CD8-positive, alpha-beta T cell (primary cell): ENCODE measurements at places on chromosomes 5 and 9.

GRCh38 chr5:146018514-146019375 is 82.4 kb downstream of the SH3RF2 start:
- DNase-seq, result no peak

- DNase-seq, result no peak
These were observed 147.5 kb downstream of the CAVIN4 start for GRCh38 chr9:100725371-100725770.

DNA sequence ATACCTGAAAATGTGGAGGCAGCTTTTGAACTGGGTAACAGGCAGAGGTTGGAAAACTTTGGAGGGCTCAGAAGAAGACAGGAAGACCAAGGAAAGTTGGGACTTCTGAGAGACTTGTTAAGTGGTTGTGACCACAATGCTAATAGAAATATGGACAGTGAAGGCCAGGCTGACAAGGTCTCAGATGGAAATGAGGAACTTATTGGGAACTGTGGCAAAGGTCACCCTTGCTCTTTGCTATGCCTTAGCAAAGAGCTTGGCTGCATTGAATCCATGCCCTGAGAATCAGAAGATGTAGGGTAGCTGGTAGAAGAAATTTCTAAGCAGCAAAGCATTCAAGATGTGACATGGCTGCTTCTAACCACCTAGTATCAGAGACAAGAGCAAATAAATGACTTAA is 244.4 kb upstream of the ADRA1B start:
- DNase-seq, result no peak

DNA sequence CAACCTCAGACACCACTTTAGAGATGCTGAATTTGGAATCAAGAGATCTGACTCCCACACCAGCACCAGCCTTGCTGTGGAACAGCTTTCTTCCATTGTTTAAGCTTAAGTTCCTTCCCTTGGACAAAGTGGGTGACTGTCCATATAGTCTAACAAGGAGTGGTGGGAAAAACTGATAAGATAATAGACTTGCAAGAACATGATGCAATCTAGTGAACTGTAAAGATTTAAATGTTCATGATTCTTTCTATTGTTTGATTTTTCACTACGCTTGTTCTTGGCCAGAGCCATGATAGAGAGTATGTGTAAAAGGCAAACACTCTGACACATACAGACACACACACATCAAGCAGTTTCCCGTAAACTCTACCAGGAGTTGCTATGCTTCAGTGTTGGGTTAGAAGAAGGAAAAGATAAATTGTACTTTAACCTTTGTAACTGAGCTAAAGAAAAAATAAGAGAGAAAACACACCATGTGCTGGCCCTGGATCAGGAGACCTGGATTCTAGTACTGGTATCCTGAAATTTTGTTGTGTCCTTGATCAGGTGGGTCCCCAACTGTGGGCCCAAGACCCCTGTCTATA is 94.3 kb downstream of the PAPPA start:
- no peak for DNase-seq

DNA sequence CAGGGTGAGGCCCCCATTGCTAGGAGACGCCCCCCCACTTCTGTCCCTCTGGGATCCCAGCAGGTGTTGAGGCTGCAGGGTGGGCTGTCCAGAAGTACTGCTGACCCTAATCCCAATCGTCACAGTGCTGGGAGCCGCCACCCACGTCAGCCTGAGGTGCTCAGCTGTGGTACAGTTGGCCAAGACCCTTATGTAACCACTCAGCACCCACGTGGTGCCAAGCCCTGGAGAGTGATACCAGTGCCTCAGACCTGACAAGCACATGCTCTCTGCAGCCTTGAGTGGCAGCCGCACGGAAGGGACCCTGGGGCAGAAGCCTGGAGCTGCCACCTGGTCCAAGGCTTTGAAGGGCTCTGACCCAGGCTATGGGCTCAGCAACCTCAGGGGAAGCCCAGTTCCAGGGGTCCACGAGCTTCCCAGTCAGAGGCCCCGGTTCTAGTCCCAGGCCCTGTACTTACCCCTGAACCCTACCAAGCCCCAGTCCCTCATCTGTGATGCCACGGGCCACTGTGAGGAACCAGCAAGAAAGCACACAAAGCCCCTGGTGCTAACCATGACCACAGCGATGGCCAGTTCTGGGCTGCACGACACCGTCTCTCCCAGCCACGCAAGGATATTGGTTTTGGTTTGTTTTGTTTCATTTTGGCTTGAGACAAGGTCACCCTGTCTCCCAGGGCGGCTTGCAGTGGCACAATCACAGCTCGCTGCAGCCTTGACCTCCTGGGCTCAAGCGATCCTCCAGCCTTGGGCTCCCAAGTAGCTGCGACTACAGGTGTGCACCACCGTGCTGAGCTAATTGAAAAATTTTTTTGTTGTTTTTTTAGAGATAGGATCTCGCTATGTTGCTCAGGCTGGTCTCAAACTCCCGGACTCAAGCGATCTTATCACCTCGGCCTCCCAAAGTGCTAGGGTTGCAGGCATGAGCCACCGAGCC is 50.7 kb downstream of the DBH start:
- DNase-seq, result no peak

- no peak for DNase-seq
These were observed 115.7 kb downstream of the FBXL17 start for GRCh38 chr5:108266242-108266641.

DNA sequence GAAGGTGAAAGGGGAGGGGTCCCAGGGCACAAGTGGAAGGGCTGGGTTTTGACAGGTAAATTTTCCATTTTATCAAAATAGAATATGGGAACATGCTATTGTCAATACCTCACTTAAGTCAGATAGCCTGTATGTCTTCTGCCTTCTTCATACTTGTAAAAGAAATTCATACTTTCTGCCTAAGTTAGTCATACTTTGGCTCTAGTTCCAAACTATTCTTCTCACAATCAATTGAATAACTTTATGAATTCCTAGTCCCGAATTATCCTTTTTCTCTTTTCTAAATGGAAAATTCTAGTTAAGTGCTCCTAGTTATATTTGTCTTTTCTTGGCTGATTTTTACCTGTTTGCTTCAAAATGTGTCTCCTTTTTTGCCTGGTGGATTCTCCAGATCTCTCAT is 271.4 kb downstream of the CSNK1G3 start:
- DNase-seq, result no peak

GRCh38 chr5:148482196-148482595 is 98.4 kb downstream of the FBXO38 start:
- DNase-seq, result no peak

- DNase-seq, result no peak
These were observed 97.1 kb downstream of the ADCY2 start for GRCh38 chr5:7493081-7493480.

- DNase-seq, result no peak
These were observed 88.7 kb downstream of the PIP5K1B start for GRCh38 chr9:68793605-68794343.

DNA sequence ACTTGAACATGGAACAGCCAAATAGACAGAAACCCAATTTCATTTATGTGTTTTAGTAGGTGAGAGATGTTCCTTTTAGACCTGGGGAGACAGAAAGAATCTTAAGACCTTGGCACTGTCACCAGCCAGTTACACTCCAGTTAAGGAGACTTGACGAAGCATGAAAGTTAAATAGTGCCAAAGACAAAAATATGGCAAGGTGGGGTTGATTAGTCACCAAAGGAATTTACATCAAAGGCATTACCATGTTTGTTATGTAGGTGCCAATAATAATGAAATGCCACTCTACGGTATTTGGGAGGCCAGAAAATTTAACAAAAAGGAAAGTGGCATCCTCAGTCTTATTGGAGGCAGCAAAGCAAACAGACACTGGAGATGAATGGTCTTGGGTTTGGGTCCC is 9.2 kb upstream of the IL12B start:
- no peak for DNase-seq

DNA sequence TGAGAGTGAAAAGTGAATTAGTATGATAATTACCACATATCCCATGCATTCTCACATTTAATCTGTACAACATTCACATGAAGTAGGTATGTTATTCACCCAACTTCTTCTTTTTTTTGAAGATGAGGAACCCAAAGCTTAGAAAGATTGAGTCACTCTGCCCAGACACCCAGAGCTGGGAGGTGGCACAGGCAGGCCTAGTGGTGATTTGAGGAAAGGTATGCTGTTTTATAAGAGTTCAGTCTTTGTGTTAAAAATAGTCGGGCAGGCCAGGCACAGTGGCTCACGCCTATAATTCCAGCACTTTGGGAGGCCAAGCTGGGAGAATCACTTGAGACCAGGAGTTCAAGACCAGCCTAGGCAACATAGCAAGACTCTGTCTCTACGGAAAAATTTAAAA is 285.3 kb downstream of the NR3C1 start:
- DNase-seq, result no peak

DNA sequence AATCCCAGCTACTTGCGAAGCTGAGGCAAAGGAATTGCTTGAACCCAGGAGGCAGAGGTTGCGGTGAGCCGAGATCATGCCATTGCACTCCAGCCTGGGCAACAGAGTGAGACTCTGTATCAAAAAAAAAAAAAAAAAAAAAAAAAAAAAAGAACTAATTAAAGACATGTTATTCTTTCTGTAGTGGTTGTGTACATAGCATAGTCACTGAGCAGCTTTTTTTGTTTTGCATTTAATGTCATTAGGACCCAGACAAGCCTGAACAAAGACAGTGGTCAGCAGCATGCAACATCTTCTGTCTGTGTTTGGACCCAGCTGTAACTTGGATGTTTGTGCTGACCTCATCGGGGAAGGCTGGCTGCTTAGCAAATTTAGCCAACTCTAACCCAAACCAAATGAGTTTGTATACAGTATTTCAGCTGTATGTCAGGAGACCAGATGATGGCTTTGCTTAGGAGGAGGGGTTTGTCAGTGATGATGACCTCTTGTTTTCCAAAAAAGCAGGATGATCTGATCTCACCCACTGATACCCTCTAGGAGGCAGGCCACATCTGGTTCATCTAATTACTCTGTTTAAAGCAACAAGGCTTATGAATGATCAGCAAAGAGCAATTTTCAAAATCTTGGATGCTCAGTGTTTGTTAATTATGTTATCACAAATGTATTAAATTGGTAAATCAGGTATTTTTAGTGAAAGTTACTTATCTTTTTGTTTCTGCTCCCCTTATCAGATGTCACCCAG is 39.5 kb downstream of the SNCAIP start:
- no peak for DNase-seq

GRCh38 chr5:137880313-137880712 is 8.9 kb upstream of the PKD2L2 start:
- DNase-seq, result no peak

GRCh38 chr5:68245319-68245718 is 29.8 kb downstream of the PIK3R1 start:
- DNase-seq, result no peak

GRCh38 chr5:61299261-61299681 is 32.8 kb upstream of the ZSWIM6 start:
- no peak for DNase-seq

DNA sequence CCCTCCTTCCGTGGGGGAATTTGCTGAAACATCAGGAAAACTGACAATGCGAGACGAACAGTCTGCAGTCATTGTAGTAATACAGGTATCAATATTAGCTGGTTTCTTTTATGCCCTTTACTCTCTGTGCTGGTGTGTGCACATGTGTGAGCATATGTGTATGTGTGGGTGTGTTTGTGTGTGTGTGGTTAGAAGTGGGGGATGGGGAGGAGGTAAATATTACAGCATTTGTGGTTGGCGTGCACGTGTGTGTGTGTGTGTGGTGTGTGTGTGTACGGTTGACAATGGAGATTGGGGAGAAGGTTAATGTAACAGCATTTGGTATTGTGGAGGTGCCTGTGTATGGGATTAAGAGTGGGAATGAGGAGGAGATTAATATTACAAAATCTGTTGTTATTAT is 219.4 kb downstream of the ADGRV1 start:
- DNase-seq, result no peak

DNA sequence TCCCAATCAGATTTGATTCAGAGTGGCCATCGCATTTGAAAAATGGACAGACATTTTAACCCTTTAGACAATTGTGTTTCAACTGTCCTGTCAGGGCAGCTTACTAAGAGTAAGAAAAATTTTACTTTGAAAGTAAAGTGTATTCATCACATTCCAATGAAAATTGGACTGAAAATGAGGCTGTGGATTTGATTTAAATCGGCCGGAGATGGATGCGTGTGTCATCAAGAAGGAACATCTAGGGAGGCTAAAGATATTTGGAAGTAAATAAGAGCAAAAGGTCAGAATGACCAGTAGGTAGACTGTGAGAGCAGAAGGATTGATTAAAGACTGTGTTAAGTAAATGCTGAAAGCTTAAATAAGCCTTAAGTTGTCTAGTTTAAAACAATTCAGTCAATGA is 1.5 kb downstream of the ZCCHC7 start:
- DNase-seq, result no peak

DNA sequence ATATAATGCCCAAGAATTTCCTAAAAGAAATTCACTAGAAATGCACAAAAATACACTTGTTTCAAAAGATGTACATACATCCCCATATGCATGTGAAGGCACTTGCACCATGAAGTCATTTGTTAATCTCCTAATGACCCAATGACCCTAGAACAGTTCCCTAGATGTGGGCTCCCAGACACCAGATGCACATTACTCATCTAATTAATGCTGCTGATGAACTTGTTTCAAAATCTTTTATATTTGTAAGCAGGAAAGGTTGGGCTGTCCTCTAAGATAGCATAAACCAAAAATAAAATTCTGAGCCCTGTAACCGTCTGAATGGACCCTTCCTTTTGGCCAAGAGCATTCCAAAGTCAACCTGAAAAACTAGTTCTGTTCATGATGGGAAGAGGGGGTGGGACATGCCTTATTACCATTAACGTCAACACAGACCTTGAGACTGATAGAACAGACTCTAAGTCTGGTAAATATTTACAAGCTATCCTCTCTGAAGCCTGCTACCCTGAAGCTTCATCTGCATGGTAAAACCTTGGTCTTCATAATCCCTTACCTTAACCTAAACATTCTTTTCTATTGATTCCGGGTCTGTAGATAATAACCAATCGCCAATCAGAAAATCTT is 91.0 kb upstream of the DAPK1 start:
- DNase-seq, result no peak

DNA sequence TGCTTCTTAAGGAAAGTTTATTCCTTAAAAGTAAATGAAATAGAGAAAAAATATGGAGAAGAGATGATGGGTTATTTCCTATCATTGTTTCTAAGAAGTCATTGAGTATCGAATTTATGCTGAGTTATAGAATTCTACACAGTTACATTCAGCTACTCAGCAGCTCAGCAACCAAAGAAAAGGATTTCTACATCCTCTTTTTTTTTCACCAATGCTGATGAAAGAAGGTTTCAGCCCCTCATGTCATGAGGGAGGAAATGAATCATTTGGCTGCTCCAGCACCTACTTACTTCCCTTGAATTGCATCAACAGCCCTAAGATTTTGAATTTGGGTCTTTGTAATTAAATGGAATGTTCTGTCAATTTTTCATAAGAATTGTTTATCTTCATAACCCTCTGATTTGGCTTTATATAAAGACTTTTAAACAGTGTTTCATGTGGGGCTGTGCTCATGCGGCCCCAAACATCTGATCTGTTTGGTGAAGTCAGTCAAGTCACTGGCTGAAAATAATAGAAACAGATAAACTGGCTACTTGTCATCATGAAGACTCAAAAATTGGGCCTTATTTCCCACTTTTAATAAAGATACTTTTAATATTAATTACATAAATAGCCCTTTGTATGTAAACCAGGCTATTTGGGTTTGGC is 18.5 kb upstream of the SNX2 start:
- no peak for DNase-seq
